ENCODE measurements at places on chromosomes 6 and 20. TPM values are rescaled to one million over a fixed set of nuclear protein-coding genes. Genes with fewer than 3 reads are reported as not detected.

The ADTRP gene
- polyA plus RNA-seq = 1.4 TPM

The THBS2 gene
- polyA plus RNA-seq = 4.9 TPM

The EDN1 gene
- 36.3 TPM for polyA plus RNA-seq

The TMEM74B gene
- polyA plus RNA-seq = 10.4 TPM

The LKAAEAR1 gene
- polyA plus RNA-seq = 0.41 TPM

The STK4 gene
- 25.7 TPM for polyA plus RNA-seq

The LSM2 gene
- polyA plus RNA-seq = 84.3 TPM

The AVP gene
- not detected for polyA plus RNA-seq

The SLC12A5 gene
- polyA plus RNA-seq = 2.8 TPM

The TREM1 gene
- polyA plus RNA-seq = 2.5 TPM

The SOX4 gene
- 90.2 TPM for polyA plus RNA-seq

The MAD2L1BP gene
- polyA plus RNA-seq = 25.3 TPM

The FRK gene
- polyA plus RNA-seq = 3.1 TPM

The CST2 gene
- polyA plus RNA-seq = not detected

The ID4 gene
- 35.5 TPM for polyA plus RNA-seq

The SYCP2 gene
- polyA plus RNA-seq = 10.9 TPM

The CDC40 gene
- 33.2 TPM for polyA plus RNA-seq

GRCh38 chr20:61127311-61128039 is 124.6 kb upstream of the CDH4 start:
- DNase-seq = no peak

DNA sequence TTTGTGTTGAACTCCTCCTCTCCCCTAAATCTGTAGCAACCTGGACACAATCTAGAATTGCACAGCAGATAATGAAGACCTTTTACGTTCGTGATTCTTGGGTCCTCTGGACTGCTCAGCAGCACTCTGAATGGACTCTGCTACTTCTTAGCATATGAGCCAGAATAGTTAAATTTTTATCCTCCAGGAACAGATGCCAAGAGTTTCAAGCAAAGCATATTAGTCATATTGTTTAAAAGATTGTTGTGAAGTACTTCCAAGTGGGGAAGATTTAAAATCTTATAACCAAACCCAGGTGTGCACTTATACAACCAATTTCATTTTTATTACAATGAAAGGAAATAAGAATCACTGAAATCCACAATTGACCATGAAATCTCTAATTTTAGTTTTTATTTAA is 118.9 kb upstream of the EXOC2 start:
- DNase-seq = no peak

- DNase-seq = no peak
Observed at GRCh38 chr6:3151691-3152090, 5.7 kb downstream of the TUBB2A start.

GRCh38 chr6:123967905-123968304 is 164.2 kb downstream of the NKAIN2 start:
- DNase-seq = no peak

- DNase-seq = no peak
Observed at GRCh38 chr6:168636147-168637004, 195.4 kb downstream of the SMOC2 start.

GRCh38 chr20:33575282-33575681 is 85.4 kb downstream of the CBFA2T2 start:
- peak; percentile 64 for DNase-seq

GRCh38 chr20:46206992-46207549 is 89.0 kb downstream of the CD40 start:
- DNase-seq = no peak

DNA sequence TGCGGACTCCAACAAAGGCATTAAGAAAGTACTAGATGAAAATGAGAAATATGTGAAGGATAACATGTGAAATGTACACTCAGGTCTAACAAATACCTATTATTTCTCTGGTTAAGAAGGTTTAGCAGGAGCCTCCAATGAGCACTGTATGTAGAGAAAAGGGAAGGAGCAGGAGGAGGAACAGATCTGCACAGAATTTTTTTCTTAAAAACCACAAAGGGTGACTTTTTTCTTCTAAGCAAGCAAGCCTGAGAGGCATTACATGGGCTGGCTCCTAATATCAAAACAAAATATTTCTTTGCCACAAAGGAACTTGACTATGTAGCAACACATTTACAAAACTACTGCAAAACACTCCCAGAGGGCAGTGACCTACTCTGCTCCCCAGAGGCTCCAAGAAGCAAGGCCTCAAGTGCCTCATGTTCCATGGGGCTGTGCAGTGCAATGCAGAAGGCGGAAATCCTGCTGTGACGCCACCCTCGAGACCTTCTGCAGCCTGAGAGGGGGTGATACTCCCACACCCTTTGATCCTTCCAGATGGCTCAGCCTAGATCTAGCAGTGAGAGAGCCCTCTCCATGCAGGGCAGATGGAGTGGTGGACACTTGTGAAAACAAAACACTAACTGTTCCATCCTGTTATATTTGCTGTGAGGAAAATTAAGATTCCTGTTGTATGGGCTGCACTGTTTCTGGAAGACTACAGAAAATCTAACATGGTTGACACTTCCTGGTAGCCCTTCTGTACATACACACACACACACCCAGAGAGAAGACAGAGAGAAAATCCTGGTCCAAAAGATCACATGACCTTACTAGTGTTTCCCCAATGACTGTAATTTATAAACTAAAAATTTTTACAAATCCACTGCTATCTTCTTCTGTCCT is 36.0 kb upstream of the SMIM29 start:
- DNase-seq = no peak

- DNase-seq = no peak
Observed at GRCh38 chr6:157235600-157236039, 87.7 kb downstream of the TMEM242 start.

GRCh38 chr6:157488716-157489118 is 107.7 kb downstream of the ZDHHC14 start:
- DNase-seq = no peak

GRCh38 chr6:160349020-160349441 is 853 bp downstream of the SLC22A3 start:
- no peak for DNase-seq

DNA sequence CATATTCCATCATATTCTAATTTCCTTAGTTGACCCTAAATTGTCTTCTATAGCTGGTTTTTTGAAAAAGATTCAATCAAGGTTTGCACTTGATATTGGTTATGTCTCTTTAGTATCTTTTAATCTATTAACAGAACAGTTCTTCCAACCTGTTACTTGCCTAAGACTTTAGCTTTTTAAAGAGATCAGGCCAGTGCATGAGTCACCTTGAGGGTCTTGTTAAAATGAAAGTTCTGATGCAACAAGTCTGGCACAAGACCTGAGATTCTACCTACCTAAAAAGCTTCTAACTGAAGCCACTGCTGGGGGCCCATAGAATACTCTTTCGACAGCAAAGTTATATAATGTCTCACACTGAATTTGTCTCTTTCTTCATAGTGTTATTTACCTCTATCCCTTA is 3.2 kb downstream of the USP45 start:
- DNase-seq = no peak

DNA sequence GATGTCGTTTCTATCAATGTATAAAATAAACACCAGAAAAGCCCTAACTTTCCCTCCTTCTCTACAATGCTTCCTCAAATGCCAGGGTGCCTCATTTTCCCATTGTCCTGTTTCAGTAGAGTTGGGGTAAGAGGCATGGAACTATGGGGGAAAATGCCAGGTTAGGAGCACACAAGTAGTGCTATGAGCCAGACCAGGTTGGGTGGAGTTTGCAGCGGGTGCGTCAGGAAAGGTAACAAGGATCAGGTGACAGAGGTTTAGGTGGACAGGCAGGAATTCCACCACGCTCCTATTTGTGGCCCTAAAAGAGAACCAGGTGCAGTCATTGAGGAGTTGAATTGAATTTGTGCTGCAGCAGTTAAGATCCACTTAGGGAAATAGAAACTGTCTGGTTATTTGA is 36.5 kb downstream of the SYTL3 start:
- DNase-seq = peak; percentile 56

DNA sequence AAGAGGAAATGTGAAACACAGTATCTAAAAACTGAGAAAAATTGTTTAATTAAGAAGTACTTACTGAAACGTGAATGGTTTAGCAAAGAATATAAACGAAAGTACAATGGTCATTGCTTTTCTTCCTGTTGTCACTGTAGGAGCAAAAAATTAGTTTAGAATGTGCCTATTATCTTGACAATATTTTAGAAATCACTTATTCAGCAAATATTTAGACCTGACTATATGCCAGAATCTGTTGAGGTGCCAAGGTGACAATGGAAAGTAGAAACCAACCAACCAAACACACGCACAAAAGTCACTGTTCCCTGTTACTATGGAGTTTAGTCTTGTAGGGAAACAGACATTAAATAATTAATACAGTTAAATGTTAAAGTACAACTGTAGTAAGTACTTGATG is 20.5 kb downstream of the SLC35B3 start:
- DNase-seq = no peak

DNA sequence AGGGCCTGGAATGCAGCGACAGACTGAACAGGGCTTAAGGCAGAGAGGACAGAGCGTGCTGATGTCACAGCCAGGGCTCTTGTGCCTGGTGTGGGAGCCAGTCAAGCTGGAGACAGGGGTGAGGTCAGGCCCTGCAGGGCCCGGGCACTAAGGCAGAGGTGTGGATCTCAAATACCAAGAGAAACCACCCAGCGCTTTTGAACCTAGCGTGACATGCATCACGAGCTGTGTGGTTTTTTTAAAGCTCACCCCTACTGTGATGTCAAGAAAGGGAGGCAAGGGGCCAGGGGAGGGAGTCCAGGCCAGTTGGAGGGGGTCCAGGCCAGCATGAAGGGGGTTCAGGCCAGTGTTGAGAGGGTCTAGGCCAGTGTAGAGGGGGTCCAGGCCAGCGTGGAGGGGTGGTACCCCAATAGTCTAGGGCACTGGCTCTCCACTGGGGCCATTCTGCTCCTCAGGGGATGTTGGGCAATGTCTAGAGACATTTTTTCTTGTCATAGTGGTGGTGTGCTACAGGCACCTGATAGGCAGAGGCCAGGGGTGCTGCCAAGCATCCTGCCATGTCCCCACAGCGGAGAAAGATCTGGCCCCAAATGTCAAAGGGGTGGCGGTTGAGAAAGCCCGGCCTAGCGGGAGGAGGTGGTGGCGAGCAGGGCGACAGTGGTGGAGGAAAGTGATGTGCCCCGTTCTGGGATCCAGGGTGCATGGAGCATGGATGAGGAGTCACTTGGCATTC is 42.6 kb downstream of the RBM38 start:
- no peak for DNase-seq

GRCh38 chr6:159172091-159172491 is 2.9 kb downstream of the FNDC1 start:
- no peak for DNase-seq

- no peak for DNase-seq
Observed at GRCh38 chr6:25053875-25054371, 118.2 kb upstream of the RIPOR2 start.

GRCh38 chr20:62692176-62692575 is 16.5 kb upstream of the NTSR1 start:
- DNase-seq = no peak

- DNase-seq = no peak
Observed at GRCh38 chr6:149729824-149730223, 11.9 kb upstream of the LATS1 start.

DNA sequence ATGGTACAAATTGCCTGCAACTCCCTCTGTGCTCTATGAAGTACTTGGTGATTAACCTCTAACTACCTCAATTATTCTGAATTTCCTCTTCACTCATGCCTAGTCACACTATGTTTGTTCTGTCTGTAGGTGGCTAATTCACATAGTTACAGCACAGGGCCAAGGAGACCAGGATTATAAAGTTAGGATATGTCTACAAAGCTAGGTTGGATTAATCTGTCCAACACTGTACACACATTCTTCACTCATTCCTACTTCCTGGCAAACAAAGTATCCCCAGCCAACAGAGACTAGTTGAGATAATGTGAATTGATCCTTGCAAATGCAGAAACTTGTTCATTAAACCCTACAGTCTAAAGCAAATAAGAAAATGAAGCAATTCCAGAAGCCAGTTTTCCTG is 269.8 kb downstream of the HACE1 start:
- DNase-seq = no peak

- no peak for DNase-seq
Observed at GRCh38 chr6:35722121-35722761, 14.6 kb upstream of the ARMC12 start.

- no peak for DNase-seq
Observed at GRCh38 chr6:127968394-127968793, 67.5 kb upstream of the THEMIS start.

DNA sequence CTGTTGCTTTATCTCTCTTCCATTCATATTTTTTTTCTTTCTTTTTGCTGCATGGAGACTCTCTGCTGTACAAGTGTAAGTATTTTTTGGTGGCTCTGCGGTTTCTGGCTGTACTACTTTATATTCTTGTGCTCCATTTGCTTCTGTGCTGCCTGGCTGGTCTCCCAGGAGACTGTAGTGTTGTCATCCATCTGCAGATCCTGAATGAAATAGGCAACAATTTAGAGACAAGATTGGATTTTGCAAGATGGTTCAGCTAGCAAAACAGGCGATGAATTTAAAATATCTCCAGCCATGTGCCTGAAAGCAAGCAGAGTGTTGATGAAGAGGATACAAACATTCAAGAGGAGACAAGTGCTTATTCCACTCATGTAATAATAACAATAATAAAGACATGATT is 75.1 kb upstream of the SCGN start:
- no peak for DNase-seq

GRCh38 chr6:38445336-38445735 is 194.4 kb downstream of the BTBD9 start:
- no peak for DNase-seq

- DNase-seq = no peak
Observed at GRCh38 chr6:151263967-151264366, 24.2 kb downstream of the AKAP12 start.

GRCh38 chr20:17538517-17539170 is 7.5 kb upstream of the BFSP1 start:
- DNase-seq = no peak

DNA sequence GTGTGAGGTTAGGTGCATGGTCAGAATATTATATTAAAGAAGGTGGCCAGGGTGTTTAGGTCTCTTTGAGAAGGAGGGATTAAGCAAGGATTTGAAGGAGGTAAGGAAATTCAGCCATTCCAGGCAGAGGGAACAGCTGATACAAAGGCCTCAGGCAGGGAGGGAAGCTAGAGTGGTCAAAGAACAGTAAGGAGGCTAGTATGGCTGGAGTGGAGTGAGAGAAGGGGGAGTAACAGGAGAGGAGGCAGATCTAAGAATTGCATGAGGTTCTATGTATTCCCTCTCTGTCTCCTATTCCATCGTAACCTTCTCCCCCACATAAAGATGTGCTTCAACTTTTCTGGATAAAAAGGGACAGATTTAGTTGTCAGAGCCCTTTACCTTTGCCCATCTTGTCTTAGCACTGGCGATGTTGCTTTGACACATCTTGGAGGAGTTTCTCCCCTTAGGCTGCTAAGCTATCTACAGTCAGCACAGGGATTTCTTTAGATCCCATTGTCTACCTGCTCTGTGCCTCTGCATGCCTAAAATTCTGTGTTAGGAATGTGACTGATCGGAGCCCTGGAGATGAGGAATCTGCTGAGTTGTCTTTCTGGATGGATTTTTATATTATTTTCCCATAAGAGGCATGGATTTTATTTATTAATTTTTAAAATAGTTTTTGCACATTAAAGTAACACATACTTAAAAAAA is 59.9 kb downstream of the KLHL31 start:
- DNase-seq = no peak
